ENCODE measurements at places on chromosomes 3 and 15. TPM values are rescaled to one million over a fixed set of nuclear protein-coding genes. Genes with fewer than 3 reads are reported as not detected.

Gene KNL1
- total RNA-seq, result 8.2 TPM

Gene KCNH8
- not detected for total RNA-seq

Gene FANCD2OS
- not detected for total RNA-seq

Gene DAZL
- total RNA-seq, result not detected

Gene TLR9
- total RNA-seq, result not detected

Gene DUOXA1
- total RNA-seq, result not detected

Gene BCHE
- total RNA-seq, result 0.09 TPM

Gene SENP5
- total RNA-seq, result 44.8 TPM

Gene MST1R
- 0.54 TPM for total RNA-seq

Gene SYNPR
- total RNA-seq, result not detected

Gene ADAMTS7
- 10.7 TPM for total RNA-seq

Gene LIPC
- total RNA-seq, result 0.09 TPM

Gene HMCES
- total RNA-seq, result 20.8 TPM

Gene KCNMB3
- 1.2 TPM for total RNA-seq

Gene LMAN1L
- not detected for total RNA-seq

Gene STRIT1
- not detected for total RNA-seq

Gene ZNF619
- 5.6 TPM for total RNA-seq

Gene SNTN
- total RNA-seq, result not detected

Gene LYSMD2
- total RNA-seq, result 7.3 TPM

Gene ITIH3
- total RNA-seq, result not detected

Gene ARHGEF26
- total RNA-seq, result 0.54 TPM

Gene AMIGO3
- total RNA-seq, result not detected

Gene SPINT1
- total RNA-seq, result 0.56 TPM

All from endothelial cell of coronary artery (primary cell).